ENCODE measurements at places on chromosomes 16 and 17.
A peak's percentile ranks its signal among the peaks of the same experiment; 100 is the strongest.

GRCh38 chr16:30641378-30641982, 9.3 kb upstream of the PRR14 start:
- DNase-seq, result no peak

DNA sequence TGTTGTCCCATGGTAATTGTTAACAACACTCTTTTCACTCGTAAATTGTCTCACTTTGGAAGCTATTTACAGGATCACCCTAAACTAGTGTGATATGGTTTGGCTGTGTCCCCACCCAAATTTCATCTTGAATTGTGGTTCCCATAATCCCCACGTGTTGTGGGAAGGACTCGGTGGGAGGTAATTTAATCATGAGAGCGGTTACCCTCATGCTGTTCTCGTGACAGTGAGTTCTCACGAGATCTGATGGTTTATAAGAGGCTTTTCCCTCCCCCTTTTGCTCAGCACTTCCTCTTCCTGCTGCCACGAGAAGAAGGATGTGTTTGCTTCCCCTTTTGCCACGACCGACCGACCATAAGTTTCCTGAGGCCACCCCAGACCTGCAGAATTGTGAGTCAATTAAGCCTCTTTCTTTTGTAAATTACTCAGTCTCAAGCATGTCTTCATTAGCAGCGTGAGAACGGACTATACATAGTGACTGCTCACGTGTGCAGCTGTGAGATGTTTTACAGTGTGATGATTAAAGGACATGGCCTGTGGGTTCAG, 34.4 kb downstream of the DNAH3 start:
- DNase-seq, result peak; percentile 93

DNA sequence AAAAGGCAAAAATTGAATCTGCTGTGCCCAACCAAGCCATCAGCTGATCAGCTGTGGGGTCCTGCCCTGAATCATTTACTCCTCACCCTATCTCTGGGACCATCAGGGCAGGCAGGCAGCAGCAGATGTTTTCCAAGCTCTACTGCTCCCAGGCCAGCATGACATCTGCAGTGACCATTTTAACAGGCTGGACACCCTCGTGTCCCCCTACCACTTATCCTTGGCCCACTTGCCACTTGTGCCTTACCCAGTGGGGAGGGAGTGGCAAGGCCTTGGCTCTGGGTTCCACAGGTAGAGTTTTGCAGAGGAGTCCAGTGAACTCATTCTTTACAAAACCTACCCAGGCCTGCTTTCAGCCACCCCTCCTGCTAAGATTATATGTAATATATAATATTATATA, 12.0 kb upstream of the CA4 start:
- no peak for DNase-seq

- DNase-seq, result no peak
These were observed 13.3 kb downstream of the GGA2 start for GRCh38 chr16:23496821-23497542.

DNA sequence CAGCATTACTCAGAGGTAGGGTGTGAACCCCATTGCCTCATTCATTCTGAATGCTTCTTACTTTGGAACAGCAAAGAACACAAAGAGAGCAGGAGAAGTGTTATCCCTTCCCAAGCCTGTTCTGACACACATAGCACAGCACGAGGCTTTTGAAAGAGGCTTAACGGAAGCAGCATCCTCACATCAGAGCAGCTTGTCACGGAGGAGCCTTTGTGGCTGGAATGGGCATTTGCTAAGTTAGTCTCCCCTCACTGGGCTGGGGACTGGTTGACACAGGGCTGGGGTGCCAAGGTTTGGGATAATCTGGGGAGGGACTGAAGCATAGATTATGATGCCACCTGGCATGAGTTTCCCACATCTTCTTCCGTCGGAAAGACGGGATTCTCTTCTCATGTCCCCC, 167.5 kb upstream of the DNAH9 start:
- no peak for DNase-seq

DNA sequence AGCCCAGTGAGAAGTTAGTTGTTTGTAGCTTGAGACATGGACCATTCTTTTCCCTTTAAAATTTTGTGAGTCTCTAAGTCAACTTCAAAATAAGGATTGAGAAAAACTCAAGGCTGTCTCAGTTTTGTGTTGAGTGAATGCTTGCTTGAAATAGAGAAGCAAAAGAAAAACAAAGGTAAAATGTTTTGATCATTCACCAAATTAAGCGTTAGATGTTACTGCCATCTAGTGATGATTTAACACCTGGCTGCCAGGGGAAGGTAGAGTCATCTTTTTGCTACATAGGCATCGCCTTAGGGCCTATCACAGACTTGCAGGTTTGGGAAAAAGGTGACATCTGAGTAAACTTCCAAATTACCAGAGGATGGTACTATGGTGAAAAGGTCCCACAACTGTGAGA, 74.4 kb downstream of the PCTP start:
- DNase-seq, result no peak

- DNase-seq, result peak; percentile 63
These were observed 7.5 kb downstream of the SLC16A3 start for GRCh38 chr17:82236142-82236971.

GRCh38 chr17:41702712-41703111, 9.4 kb upstream of the GAST start:
- DNase-seq, result peak; percentile 14

Measured in MV-4-11 (cell line).